Mesendoderm (in vitro differentiated cells): ENCODE measurements at places on chromosomes 16 and 17.

DNA sequence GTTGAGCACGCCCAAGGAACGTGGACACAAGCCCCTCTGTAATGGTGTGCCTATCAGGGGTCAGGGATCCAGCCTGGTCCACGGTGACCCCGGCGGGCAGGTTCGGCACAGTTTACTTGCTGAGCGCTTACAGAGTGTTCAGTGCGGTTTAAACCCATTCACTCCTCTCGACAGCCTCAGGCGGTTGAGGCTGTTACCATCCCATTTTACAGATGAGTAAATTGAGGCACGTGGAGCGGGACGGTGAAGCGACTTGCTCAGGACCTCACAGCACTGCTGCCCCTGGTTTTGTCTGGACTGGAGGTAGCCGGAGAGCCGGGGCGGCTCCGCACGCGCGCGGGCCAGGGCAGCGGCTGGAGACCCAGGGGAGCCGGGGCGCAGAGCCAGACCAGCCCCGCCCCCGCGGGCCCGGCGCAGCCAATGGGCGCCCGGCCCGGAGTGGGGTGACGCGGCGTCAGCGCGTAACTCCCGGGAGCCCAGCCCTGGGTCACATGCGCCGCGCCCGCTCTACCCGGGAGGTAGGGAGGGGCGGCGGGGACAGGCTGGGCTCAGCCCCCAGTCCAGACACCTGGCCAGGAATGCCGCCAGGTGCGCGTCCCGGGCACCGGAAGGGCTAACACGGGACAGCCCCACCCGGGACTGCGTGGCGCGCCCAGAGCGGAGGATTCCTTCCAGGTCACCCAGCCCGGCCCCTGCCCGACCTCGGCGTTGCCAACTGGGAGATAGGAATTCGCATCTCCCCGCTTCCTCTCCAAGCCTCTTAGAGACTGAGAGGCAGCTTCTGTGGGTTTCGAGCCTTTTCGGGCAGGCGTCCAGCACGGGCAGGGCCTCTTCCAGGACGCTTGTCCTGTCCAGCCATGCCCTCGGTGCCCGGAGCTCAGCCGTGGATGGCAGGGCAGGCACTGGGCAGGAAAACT lies 3.3 kb upstream of the SREBF1 start:
- DNase-seq: peak; percentile 94
- H3K4me3 ChIP-seq: peak overlapping the region; percentile 29
- H3K4me1 ChIP-seq: peaks cover 32% of the 10 kb centered on the region
- no peaks in the 10 kb centered on the region for H3K27me3 ChIP-seq
- H3K36me3 ChIP-seq: no peaks in the 10 kb centered on the region

DNA sequence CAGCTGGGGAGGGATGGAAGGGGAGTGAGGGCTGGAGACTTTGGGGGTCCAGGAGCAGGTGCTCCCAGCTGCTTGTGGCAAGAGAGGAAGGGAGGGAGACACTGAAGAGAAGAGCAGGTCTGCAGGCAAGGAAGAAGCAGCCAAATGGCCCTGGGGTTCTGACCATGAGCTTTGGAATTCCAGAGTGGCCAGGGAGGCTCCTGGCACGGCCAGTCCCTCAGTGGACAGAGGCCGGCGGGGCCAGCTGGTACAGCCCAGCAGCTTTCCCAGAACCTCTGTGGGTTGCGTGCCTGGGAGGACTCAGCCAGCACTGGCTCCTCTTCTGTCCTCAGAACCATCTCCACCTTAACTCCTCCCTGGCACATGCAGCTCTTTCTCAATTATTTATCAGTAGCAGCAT lies 233.0 kb downstream of the MSI2 start:
- H3K27ac ChIP-seq: no peak overlapping the region
- no peaks in the 10 kb centered on the region for H3K36me3 ChIP-seq
- DNase-seq: no peak

DNA sequence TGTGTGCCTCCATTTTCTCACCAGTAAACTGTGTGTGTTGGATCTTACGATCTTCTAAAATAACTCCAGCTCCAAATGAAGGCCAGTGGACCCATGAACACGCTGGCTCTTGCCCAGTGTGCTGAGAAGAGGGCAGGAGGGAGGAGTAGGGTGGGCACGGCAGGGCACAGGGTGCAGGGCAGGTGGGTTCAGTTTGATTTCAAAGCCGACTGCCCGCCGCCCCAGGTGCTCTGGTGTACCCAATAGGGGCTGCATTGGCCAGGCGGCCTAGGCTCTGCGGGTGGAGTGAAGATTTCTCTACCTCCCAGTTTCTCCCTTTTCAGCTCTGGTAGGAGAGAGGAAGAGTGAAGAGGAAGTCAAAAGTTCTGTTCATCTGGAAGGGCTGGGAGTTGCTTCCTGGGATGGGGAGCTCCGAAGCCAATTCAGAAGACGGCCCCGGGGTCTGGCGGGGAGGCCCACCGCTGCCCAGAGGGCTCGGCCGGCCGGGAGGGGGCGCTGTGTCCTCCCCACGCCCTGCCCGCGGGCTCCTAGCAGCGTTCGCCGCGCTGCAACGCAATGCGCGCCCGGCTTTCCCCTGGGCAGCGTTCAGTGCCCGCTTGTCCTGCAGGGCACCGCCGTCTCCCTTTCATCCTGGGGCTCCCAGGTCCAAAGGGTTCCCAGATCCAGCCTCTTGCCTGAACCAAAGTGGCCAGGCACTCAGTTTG lies 1.1 kb upstream of the CRHR1 start:
- H3K4me3 ChIP-seq: no peak overlapping the region
- H3K4me1 ChIP-seq: no peaks in the 10 kb centered on the region
- H3K36me3 ChIP-seq: no peaks in the 10 kb centered on the region
- DNase-seq: peak; percentile 48
- peaks cover 15% of the 10 kb centered on the region for H3K27me3 ChIP-seq

DNA sequence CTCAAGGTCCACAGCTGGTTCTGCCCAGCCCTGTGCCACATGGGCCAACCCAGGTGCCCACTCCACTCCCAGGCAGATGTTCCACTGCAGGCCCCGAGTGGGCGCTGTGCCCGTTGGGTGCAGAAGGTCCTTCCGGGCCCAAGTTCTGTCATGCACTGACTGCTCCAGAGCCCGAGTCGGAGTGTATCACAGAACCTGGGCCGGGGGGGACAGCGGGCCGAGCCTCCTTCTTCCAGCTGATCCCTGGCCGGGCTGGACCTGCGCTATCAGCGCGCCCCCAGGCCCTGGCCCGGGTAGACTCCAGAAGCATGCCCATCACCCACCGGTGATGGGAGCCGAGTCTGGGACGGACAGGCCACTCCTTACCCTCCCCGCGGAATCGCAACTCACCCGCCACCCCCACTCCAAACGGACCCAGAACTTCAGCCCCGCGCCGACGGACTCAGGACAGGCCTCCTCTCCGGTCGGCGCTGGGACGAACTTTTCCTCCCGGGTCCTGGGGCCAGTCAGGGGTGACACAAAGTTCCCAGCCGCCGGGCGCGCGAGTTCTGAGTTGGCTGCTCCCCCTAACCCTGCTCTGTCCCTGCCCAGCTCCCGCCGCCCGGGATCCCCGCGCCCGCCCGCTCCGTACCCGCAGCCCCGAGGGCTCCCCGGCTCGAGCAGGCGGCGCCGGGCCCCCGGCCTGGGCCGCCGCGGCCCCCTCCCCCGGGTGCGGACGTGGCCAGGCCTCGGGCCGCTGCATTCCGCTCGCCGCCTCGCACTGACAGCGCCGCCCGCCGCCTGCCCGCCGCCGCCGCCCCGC lies at the start of gene COPZ2:
COPZ2 (minus strand) TSS at position 762 of the 802 bp plus-strand sequence; CDS start at position 742, 20 bp downstream.
- no peaks in the 10 kb centered on the region for H3K36me3 ChIP-seq
- peaks cover 7% of the 10 kb centered on the region for H3K27me3 ChIP-seq
- H3K27ac ChIP-seq: no peak within 1 kb of the TSS
- H3K4me3 ChIP-seq: peak within 1 kb of the TSS; percentile 30

DNA sequence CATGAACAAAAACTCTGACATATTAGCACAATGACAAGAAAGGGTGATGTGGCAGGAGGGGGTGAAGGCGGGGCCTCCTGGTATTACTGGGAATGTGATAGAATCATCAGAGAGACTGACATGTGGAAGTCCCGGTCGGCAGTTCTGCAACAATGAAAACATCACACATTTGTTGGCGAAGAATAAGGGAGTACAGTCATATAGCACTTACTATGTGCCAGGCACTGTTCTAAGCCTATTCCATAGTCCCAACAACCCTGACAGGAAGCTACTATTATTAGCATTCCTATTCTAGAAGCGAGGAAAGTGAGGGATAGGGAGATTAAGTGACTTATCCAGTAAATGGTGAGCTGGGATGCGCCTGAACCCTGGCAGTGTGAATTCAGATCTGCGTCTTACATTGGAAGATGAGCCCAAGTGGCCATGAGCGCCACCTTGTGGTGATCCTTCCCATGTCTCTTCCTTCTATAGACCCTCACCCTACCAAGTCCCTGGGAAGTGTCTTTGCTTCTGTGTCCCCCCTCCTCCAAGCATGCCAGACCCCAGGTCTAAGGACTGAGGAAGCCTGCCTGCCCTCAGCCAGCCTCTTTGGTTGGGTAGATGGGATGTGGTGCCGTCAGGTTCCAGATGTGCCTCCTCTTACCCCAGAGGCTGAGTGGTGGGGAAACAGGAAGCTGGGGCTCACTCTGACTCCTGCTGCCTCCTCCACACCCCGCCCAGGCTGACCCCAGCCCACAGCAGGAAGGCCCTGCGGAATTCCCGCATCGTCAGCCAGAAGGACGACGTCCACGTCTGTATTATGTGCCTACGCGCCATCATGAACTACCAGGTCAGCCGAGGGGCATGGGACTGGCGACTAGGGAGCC lies 14.0 kb downstream of the FMNL1 start:
- H3K36me3 ChIP-seq: no peaks in the 10 kb centered on the region
- DNase-seq: peak; percentile 84
- no peaks in the 10 kb centered on the region for H3K27me3 ChIP-seq

DNA sequence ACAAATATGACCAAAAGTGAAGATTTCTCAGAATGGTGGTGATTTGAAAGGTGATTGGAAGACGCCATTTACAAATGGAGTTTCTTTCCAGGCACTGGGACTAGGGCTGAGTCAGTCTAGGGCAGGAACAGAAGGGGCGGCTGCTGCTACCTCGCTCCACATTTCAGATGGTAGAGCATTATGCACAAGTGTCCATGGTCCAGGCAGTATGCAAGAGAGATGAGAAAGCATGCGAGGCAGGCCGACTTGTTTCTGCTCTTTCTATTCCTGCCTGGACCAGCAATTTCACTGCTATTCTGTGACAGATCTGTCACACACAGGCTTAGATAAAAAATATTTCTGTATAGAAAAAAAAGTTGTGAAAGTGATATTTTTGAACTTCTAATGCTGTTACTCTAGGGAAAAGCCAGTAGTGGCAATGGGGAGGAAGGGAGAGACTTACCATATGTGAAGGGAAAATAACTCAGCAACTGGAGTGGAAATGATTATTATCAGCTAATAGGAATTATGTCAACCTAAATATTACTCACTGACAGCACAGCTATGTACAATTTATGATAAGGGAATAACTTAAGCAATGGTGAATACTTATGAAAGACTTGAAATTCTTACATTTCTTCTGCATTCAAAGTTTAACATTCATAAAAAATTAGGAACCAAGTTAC lies 134.7 kb upstream of the NETO2 start:
- no peak overlapping the region for H3K27ac ChIP-seq
- H3K4me3 ChIP-seq: no peak overlapping the region
- no peaks in the 10 kb centered on the region for H3K36me3 ChIP-seq
- no peak for DNase-seq
- no peaks in the 10 kb centered on the region for H3K27me3 ChIP-seq

- H3K27me3 ChIP-seq: no peaks in the 10 kb centered on the region
- no peak for DNase-seq
- no peak overlapping the region for H3K4me3 ChIP-seq
- no peaks in the 10 kb centered on the region for H3K4me1 ChIP-seq
Observed at GRCh38 chr17:34715504-34715903, 136.1 kb downstream of the TMEM132E start.

DNA sequence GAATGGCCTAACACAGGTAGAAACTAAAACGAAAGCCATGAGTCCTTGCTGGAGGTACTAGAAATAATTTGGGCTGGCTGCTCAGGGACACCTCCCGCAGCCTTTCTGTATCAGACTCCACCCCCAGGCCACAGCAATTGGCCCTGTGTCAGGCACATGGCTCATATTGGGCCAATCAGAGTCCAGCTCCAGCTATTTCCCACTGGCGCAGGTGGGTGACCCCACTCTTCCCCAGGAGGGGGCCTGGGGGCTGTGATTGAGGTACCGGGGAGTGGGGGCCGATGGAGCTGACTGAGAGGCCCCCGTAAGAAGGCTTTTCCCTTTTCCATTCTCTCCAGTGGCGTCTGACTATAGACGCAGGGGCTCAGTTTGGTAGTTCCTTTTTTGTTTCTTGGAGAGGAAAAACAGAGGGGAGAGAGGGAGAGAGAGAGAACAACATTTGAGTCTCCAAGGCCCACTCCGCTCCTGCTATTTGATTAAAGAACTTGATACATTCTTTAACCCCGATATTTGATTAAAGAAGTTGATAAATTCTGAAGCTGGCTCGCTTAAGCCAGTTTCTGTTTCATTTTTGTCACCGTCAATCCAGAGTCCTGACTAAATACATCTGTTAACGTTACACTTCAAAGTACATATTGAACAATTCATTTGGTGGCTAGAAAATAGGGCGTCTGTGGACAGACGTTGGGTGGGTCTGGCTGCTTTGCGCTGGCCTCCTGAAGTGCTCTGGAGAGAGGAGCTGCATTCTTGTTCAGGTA lies 26.3 kb downstream of the FOXL1 start:
- H3K36me3 ChIP-seq: no peaks in the 10 kb centered on the region
- H3K27ac ChIP-seq: peak overlapping the region; percentile 25
- no peaks in the 10 kb centered on the region for H3K27me3 ChIP-seq
- H3K4me3 ChIP-seq: no peak overlapping the region
- no peak for DNase-seq

- H3K4me1 ChIP-seq: no peaks in the 10 kb centered on the region
- no peak overlapping the region for H3K4me3 ChIP-seq
- no peak for DNase-seq
- no peak overlapping the region for H3K27ac ChIP-seq
- no peaks in the 10 kb centered on the region for H3K36me3 ChIP-seq
Observed at GRCh38 chr16:84357191-84357651, 11.1 kb upstream of the ATP2C2 start.

GRCh38 chr17:74851612-74852236 lies 8.0 kb downstream of the GRIN2C start:
- no peak overlapping the region for H3K27ac ChIP-seq
- H3K36me3 ChIP-seq: no peaks in the 10 kb centered on the region
- H3K4me3 ChIP-seq: no peak overlapping the region
- no peaks in the 10 kb centered on the region for H3K4me1 ChIP-seq

GRCh38 chr17:4544951-4545216 lies 10.3 kb downstream of the MYBBP1A start:
- H3K4me1 ChIP-seq: no peaks in the 10 kb centered on the region
- H3K4me3 ChIP-seq: no peak overlapping the region
- no peak for DNase-seq
- H3K27ac ChIP-seq: no peak overlapping the region

DNA sequence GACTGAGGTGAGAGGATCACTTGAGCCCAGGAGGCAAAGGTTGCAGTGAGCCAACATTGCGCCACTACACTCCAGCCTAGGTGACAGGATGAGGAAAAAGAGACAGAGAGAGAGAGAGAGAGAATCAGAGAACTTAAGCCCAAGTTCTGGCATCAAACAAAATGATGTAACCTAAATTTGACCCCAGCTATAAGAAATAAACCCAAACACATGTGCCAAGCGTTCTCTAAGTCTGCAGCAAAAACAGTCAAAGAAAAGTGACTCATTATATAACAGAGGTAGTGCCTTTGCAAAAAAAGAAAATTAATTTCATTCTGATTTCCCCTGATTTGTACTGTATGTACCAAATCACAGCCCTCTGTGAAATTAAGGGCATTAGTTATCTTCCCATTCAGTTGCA lies 89.5 kb downstream of the CDH11 start:
- H3K27ac ChIP-seq: no peak overlapping the region
- no peak for DNase-seq
- no peaks in the 10 kb centered on the region for H3K36me3 ChIP-seq
- H3K4me1 ChIP-seq: no peaks in the 10 kb centered on the region
- no peaks in the 10 kb centered on the region for H3K27me3 ChIP-seq
